Lung microvascular endothelial cell (primary cell): ENCODE measurements at places on chromosomes 12 and 14. TPM values are rescaled to one million over a fixed set of nuclear protein-coding genes. Genes with fewer than 3 reads are reported as not detected.

DNA sequence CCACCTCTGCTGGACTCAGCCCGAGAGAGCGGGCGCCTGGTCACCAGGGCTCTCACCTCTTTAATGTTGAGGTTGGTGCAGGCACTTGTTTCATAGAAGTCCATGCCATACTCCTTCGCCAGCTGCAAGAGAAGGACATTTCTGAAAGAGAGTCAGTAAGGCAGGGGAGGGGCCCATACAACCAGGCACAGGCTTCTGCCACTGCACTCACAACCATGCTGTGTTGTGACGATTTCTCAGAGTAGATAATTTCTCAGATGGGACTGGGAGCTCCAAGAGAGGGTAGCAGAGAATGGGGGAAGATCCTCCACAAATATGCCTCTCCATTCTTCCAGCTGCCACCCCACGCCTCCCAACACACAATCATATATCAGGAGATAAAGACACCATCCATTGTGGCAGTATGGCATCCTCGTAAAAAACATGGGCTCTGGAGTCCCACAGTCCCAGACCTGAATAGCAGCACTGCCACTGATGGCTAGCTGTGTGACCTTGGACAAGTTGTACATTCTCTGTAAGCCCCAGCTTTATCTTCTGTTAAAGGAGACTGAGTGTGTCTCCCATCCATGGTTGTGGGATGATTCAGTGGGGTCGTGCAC lies 6.2 kb upstream of the GPX2 start:
- DNase-seq: no peak

GRCh38 chr12:122411537-122411936 lies 10.9 kb downstream of the CLIP1 start:
- no peak for DNase-seq

PRB2 gene
- not detected in 2 replicates for total RNA-seq

CMKLR1 gene
- under 0.01 TPM in 1 of 2 replicates, not detected in the other for total RNA-seq

DNA sequence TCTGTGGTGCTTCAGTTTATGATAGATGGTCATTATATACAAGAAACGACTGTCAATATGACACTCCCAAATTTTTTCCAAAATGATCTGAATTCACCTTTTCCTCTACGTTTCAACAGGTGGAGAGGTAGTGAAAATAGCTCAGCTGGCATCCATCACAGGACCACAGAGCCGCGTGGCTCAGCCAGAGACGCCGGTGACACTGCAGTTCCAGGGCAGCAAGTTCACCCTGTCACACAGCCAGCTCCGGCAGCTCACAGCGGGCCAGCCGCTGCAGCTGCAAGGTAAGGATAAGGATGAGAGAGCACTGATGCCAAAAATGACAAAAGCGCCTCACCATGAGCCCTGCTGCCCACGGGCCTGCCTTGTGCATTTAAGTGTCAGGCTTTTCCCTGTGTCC lies 73.9 kb downstream of the EP400 start:
- no peak for DNase-seq

PMCH gene
- total RNA-seq: not detected in 2 replicates

DNA sequence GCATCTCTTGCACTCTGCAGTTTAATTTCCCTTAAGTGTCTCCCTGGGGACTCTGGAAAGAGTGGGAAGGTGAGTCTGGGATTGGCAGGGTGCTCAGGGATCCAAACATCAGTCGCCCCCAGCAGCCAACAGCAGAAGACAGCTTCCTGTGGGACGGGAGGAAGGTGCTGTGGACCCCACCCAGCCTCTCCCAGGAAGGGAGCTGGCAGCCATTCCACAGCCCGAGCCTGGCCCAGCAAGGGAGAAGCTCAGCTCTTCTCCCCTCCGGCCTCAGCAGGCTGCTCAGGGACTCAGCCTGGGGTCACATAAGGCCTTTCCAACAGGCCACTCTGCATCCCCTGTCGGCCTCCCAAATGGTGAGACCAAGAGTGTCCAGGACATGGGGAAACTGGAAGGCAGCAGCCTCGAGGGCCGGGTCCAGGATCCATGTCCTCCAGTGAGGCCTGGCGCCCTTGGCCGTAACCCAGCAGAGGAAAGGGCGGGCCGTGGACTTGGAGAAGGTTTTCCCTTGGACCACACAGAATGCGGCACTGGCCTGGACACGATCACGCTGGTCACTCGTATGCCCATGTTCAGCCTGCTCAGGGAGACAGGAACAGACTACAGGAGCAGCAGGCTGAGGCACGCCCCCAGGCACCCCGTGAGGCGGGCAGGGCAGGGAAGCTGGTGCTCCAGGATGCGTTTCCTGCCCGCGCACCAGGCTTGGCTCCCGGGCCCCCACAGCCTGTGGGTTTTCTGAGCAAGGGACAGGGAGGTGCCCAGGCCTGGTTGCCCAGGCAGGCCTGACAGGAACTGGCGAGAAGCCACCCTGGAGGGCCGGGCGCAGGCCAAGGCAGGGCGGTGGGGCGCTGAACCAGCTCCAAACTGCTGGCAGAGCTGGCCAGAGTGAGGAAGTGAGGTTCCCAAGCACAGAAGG lies 3.5 kb downstream of the XRCC3 start:
- DNase-seq: peak; percentile 52

- DNase-seq: no peak
Measured at GRCh38 chr12:116266168-116266601, 11.3 kb downstream of the MED13L start.

- no peak for DNase-seq
Measured at GRCh38 chr12:24955853-24956252, 7.0 kb upstream of the BCAT1 start.

DNA sequence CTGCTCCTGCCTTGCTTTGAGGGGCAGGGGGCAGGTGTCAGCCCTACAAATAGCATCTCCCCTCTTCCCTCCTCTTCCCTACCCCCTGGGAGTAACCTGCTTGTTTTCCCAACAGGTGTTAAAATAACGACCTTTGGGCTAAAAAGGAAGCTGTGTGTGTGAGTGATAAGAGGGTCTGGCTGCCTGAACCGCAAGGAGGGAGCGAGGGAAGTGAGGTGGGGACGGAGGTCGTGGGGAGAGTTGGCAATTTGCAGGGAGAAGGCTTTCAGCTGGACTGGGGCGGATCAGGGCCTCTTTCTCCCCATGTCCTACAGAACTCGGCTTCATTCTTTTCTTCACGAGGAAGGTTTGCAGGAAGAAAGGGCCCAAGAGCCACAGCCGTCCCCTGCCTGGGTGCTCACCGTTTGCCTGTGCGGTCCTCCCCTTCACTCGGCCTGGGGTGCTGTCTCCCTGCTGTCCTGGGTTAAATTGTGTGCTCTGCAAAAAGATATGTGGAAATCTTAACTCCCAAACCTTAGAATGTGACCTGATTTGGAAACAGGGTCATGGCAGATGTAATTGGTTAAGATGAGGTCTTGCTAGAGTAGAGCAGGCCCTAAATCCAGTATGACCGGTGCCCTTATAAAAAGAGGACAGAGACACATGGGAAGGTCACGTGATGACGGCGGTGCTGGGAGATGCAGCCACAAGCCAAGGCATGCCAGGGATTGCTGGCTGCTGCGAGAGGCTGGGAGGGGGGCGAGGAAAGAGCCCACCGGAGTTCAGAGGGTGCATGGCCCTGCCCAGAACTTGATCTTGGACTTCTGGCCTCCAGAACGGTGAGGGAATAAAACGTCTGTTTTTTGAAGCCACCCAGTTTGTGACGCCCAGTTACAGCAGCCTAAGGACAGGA lies 38.7 kb upstream of the NCOR2 start:
- peak; percentile 55 for DNase-seq

DNA sequence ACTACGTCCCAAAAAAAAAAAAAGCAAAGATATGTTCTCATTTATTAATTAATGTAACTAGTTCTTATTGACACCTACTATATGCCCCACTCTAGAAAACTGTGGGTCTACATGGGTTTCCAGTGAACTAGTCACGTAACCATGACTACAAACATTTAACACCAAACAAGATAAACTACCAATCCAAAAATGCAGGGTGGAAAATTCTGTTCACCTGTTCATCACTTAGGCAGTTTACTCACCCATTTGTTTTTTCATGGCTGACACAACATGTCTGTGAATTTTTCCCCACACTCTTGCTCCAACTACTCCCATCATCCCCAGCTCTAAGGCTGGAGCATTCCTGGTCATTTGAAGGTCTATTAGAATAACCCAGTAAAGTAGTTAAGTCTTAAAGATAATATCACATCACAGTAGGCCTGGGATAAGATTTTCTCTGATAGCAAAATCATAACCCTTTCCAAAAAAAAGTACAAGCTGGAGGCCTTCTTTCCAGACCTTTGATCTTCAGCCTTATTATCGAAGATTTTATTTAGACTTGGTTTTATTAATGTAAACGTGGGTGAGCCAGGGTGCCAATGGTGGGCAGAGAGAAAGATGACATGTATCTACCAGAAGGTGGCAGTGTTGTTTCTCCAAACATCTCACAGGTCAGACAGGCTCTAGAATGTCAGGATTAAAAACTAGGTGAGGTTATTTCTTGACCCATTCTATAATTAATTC lies 61.6 kb upstream of the DAAM1 start:
- DNase-seq: peak; percentile 75

HCAR1 gene
- total RNA-seq: under 0.01 TPM in 1 of 2 replicates, not detected in the other

DNA sequence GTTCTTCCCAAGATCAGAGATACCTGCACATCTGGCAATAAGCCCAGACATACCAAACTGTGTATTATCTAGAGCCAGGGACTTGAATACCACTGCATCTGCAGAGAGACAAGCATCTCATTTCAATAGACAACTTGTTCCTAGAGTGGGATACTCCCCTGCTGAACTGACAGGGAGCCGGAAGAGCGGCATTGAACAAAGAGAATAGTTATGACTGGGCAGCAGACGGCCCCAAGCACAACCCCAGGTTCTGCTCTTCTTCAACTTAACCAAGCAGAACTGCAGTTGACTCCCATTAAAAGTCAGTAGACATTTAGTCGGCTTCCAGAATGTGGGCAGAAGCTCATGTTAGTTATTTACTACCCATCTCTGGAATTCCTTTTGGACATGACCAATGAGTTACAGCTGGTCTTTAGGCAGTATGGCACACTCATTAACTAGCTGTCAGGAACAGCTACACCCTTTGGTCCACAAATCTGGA lies 112.9 kb downstream of the HMGA2 start:
- DNase-seq: peak; percentile 31

KRT6C gene
- total RNA-seq: not detected in 2 replicates

- DNase-seq: peak; percentile 36
Measured at GRCh38 chr12:21527451-21528180, 1.5 kb downstream of the SPX start.

GRCh38 chr12:72442217-72442616 lies 170.0 kb downstream of the TRHDE start:
- no peak for DNase-seq

DNA sequence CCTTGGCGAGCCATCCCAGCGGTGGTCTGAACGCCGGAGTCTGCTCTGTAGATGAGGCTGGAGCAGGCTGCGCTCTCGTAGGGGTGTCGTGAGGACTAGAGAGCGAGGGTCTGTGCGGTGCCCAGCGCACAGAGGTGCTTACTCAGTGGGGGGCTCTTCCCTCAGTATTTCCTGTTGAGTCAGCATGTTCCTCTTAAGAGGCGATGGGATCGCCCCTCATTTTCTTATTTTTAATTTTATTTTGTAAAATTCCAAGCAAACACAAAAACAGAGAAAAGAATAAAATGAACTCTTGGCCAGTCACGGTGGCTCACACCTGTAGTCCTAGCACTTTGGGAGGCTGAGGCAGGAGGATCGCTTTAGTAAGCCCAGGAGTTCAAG lies 40.8 kb upstream of the BCL7A start:
- DNase-seq: no peak

DNA sequence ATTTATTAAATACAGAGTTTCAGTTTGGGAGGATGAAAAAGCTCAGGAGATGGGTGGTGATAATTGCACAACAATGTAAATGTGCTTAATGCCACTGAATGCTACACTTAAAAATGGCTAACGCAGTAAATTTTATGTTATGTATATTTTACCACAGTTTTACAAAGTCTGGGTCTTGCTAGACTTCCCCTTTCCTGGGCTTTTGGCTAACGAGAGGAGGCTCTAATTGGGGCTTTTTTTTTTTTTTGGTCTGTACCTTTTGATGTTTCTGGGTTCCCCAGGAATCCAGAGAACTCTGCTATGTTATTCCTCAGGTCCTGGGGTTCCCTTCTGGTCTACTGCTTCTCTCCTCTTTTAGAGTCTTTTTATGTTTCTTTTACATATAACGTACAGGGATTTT lies 355.5 kb downstream of the CACNA1C start:
- DNase-seq: no peak

GRCh38 chr12:117645473-117645872 lies 284.0 kb upstream of the NOS1 start:
- DNase-seq: no peak

- DNase-seq: no peak
Measured at GRCh38 chr12:4681732-4682131, 32.8 kb downstream of the NDUFA9 start.

DNA sequence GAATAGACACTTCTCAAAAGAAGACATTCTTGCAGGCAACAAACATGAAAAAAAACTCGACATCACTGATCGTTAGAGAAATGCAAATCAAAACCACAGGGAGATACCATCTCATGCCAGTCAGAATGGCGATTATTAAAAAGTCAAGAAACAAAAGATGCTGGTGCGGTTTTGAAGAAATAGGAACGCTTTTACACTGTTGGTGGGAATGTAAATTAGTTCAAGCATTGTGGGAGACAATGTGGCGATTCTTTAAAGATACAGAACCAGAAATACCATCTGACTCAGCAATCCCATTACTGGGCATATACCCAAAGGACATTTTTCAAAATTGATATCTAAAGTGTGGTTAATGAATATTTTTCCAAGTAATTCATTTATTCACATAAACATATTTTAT lies 39.6 kb upstream of the LIN7A start:
- no peak for DNase-seq

- DNase-seq: no peak
Measured at GRCh38 chr14:94593376-94593748, 12.1 kb downstream of the SERPINA5 start.

GRCh38 chr12:75979181-75979580 lies 52.4 kb downstream of the PHLDA1 start:
- DNase-seq: peak; percentile 95

DNA sequence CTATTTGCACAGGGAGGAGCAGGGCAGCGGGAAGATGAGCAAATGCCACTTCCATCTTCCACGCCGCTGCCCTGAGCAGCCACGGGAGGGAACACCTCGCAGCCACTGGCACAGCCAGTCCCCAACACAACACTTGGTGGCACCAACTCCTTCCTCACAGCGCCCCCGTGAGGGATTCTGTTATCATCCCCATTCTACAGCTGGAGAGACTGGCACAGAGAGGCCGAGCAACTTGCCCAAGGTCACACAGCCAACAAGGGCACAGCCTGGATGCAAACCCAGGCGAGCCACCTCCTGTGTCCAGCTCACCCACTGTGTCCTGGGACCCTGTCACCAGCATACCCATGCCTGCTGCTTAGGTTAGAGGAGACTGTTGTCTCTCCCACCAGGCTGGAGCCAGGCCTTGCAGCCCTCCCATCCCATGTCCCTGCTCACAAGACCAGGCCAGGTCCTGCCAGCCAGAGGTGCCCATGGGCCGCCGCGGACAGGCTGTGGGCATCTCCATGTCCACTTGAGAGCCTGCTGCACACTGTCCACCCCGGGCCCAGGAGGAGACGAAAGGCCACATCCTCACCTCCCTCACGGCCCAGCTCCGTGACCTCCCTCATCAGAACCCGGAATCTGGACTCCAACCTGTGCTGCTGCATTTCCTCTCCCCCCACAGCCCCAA lies 57.0 kb downstream of the NCOR2 start:
- DNase-seq: no peak

AQP6 gene
- total RNA-seq: not detected in 2 replicates

- DNase-seq: no peak
Measured at GRCh38 chr14:95699412-95699811, 13.2 kb downstream of the TCL1B start.
